CMK (cell line): ENCODE measurements at places on chromosomes 16 and 17.

GRCh38 chr16:87713451-87714229, 52.1 kb downstream of the KLHDC4 start:
- no peak for DNase-seq

DNA sequence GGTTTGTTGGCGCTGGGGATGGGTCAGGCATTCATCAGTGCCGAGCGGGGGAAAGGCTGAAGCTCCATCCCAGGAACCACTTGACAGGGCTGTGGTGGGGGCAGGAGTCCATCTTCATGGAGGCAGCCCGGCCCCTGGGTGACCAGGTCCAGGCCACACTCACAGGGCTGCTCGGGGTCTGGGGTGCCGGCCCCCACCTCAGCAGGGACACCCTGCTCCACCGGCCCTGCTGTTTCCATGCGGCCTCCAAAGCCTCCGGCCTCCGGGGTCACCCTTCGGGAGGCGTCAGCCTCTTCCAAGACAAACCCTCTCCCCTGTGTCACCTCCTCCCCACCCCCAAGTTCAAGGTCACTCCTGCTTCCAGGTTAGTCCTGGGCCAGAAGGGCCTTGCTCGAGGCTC, 22.1 kb downstream of the GALNS start:
- DNase-seq = no peak

GRCh38 chr17:34653511-34653910, 74.1 kb downstream of the TMEM132E start:
- no peak for DNase-seq

DNA sequence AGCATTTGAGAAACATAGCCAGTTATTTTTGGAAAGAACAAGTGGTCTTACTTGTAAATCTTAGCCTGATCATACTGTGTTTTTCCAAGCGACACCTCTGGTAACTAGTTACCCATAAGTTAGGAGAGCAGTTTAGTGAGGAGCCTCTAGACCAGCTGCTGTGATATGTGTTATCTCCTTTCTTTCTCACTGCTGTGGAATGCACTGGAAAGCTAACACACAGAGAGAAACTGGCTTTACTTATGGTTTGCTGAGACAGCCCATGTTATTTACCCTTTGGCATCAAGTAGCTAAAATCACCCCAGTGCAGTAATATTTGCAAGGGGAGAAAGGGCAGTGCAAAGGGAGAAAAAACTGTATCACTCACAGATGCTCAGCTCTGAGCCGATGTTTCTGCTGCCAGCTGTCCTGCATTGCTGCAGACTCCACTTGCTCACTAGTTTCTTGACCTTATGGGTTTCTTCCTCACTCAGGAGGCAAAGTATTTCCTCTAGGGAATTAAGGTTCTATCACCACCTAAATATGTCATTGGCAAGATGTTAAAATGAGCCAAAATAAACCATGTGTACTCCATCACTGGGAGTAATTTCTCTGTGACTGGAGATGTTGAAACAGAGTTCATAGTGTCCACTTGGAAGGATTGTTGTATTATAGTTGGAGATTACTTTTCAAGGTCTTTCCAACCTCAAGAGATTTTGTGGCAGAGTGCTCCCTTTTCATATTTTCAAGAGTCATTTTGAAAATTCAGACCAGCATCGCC, 2.3 kb downstream of the RBFOX1 start:
- DNase-seq = no peak

GRCh38 chr17:43587647-43588046, 41.5 kb upstream of the ETV4 start:
- no peak for DNase-seq

DNA sequence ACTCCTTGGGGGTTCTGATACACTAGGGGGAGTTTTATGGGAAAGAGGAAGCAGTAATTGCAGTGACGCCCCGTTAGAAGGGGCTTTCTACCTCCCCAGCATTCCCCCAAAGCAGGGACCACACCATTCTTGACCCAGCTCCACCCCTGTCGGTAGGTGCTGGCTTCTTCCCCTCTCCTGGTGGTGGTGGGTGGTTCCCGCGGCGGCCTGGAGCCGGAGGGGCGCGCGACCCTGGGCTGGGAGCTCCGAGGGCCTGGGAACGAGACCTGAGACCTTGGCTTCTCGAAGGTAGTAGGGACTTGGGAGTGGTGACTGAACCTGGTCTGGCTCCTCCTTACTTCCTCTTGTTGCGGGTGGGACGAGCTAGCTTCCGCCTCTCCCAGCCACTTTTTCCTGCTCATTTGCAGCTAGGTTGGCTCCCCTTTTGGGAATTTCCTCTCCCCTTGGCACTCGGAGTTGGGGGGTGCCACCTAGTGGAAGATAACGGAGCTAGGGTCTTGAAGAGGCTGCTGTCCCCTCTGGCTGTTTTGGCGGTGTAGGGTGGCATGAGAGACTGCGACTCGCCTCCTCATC, 438 bp downstream of the GRN start:
- DNase-seq = peak; percentile 67

DNA sequence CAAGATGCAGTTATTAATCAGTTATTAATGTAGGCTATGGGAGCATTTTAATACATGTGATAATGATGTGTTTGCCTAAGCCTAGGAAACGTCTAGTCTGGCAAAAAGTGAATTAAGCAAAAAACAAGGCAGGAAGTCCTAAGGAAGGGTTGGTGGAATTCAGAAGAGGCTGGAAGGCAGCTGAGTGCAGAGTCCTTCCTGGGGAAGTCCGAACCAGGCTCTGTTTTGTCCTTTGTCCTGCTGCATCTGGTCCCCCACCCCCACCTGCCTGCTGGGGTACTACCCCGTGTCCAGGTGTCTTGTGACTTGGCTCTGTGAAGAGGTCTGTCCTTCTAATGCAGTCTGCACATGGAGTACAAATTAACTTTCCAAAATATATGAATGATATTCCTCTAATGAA, 1.5 kb upstream of the MYH10 start:
- DNase-seq = no peak

DNA sequence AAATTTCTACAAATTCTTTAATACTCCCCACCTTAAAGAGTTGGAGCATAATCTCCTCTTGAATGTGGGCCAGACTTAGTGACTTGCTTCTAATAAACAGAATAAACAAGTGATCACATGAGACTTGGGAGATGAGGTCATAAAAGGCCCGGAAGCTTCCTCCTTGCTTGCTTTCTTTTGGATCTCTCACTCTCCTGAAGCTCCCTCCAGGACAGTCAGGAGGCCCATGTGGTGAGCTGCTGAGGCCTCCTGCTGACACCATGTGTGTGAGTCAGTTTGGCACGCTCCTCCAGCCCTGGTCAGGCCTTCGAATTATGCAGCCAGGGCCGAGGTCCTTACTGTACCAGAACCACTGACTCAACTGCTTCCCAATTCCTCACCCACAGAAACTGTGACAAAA, 53.2 kb downstream of the NDEL1 start:
- no peak for DNase-seq

- DNase-seq = no peak
Observed at GRCh38 chr17:73384926-73385325, 73.1 kb upstream of the CDC42EP4 start.

GRCh38 chr16:65808790-65809189, 557.7 kb upstream of the CDH5 start:
- DNase-seq = no peak

- no peak for DNase-seq
Observed at GRCh38 chr17:14297161-14297851, 3.6 kb upstream of the HS3ST3B1 start.

DNA sequence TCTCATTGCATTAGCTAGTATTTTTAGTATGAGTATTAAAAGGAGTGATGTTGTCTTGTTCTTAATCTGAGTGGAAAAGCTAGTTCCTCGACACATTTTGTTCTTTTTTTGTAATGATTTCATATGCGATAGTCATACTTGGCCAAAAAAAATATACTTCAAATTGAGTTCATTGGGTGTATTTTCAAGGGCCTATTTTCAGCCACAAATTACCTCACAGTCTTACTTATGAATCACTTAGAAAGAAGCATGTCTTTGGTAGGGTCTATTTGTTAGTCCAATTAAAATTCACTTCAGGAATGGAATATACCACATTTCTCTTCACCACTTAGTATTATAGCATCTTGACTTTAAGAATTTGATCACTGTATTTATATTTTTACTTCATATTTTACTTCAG, 337.2 kb downstream of the CDH11 start:
- DNase-seq = no peak

- no peak for DNase-seq
Observed at GRCh38 chr17:2780256-2780655, 16.0 kb upstream of the RAP1GAP2 start.
